ENCODE measurements at places on chromosomes 7 and 10.

- DNase-seq, result no peak
Observed at GRCh38 chr10:69439350-69439739, 11.9 kb upstream of the TSPAN15 start.

GRCh38 chr10:30995081-30995770 is 36.4 kb downstream of the ZNF438 start:
- DNase-seq, result no peak

DNA sequence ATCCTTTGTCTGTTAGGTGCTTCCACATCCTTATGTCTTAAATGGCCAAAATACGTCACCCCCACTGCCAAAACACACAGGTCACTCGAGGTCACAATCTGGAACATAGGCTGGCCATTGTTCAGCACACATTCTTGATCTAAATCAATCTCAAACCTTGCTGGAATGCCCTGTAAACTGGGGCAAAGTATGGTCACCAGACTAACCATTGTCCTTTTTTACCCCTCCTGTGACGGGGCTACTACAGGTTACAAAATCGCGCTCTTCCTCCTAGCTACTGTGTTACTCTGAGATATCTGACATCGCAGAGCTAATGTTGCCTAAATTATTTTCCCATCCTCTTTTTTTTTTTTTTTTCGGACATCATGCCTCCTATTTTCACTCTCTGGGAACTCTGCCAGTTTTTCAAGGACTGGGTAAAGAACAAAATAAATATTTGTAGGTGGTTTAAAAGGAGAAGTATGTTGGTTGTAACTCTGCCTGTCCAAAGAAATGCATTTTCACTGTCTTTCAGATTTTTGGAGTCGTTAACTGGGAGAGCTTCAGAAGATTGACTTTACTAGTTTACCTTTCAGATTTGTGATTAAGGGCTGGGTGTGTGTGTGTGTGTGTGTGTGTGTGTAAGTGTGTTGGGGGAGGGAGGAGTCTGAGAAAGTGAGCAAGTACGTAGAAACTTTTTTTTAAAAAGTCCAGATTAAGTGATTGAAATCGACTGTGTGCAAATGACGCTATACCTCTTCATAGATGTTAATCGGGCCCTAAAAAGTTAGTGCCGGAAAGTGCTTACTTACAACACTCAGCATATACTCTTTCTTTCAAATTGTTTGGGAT is 942 bp upstream of the KIAA1217 start:
- DNase-seq, result no peak

DNA sequence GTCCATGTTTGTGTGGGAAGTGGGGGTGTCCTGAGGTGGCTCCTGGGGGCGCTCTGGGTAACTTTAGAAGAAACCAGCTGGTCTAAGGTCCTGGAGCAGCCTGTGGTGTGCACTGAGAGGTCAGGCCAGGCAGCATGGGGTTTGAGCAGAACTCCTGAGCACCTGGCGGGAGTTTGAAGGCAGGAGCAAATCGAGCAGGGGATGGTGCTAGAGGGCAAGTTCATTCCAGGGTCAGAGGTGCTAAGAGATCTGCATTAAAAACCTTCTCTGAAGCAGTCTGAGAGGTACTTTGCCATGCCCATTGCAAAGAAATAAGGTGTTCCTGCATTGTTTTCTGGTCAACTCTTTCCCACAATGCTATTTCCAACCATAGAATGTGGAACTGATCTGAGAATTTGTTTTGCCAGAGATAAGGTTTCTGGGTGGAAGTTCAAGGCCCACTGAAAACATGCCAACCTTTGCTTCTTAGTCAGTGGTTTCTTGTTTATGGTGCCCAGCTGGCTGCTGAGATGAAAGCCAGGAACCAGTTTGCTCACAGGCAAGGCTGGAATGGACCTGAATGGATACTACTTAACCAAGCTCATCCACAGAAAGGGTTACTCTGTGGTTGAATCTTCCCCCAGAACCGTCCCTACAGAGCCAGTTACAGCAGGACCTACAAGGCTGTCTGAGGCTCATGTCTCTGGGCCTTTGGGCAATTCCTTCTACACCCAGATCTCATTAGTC is 136.3 kb upstream of the TMEM72 start:
- DNase-seq, result no peak

- no peak for DNase-seq
Observed at GRCh38 chr10:102106998-102107397, 13.2 kb downstream of the LDB1 start.

GRCh38 chr10:7230951-7231350 is 179.9 kb downstream of the SFMBT2 start:
- DNase-seq, result no peak

- DNase-seq, result no peak
Observed at GRCh38 chr7:45159296-45159695, 1.7 kb downstream of the RAMP3 start.

GRCh38 chr10:12946372-12946771 is 55.1 kb downstream of the CCDC3 start:
- no peak for DNase-seq

DNA sequence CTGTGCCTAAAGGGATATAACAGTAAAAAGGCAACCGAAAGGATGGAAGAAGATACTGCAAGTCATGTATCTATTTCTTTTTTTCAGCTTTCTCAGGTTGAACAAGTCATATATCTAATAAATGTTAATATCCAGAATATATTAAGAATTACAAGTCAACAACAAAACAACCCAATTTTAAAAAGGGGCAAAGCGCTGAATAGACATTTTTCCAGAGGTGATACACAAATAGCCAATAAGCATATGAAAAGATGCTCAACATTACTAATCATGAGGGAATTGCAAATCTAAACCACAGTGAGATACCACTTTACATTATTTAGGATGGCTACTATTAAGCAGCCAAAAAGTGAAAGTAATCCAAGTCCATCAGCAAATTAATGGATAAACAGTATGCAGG is 23.0 kb downstream of the DBF4 start:
- DNase-seq, result no peak

DNA sequence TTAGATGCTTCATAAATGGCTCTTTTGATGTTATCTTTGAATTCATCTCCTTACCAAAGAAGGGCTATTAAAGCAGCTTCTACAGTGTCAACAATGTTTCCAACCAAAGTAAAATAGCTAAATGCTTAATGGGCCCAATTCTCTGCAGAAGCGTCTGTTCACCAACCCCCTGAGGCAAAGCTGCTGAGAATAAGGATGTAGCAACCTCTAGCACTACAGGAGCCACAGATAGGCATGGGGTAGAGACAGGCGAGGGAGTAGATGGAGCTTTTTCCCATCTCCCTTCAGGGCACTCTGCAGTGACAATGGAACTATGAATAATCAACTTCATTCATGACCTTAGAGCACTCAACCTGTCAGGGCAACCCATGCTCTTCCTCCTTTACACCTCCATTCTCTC is 134.1 kb downstream of the FZD1 start:
- DNase-seq, result no peak

- DNase-seq, result no peak
Observed at GRCh38 chr7:14892961-14893360, 9.6 kb downstream of the DGKB start.

DNA sequence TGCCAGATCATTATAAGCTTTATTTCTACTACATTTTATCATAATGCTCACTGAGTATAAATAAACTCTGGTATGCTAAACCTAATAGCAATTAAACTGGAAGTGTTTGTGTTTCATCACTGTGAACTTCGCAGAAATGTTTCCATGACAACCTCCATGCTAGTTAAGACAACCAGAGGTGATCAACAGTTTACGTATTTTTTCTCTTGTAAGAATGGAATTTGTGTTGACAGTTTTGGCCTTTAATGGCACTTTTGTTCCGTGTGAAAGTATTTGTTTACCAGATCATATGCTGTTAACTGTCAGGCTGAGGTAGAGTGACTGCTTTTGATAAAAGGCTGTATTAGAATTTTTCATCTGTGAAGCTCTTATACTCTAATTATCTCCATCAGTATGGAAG is 212.1 kb upstream of the PPP1R3A start:
- no peak for DNase-seq

- DNase-seq, result no peak
Observed at GRCh38 chr7:76121044-76121443, 73.1 kb downstream of the MDH2 start.

GRCh38 chr7:107119376-107120105 is 49.3 kb upstream of the HBP1 start:
- no peak for DNase-seq

DNA sequence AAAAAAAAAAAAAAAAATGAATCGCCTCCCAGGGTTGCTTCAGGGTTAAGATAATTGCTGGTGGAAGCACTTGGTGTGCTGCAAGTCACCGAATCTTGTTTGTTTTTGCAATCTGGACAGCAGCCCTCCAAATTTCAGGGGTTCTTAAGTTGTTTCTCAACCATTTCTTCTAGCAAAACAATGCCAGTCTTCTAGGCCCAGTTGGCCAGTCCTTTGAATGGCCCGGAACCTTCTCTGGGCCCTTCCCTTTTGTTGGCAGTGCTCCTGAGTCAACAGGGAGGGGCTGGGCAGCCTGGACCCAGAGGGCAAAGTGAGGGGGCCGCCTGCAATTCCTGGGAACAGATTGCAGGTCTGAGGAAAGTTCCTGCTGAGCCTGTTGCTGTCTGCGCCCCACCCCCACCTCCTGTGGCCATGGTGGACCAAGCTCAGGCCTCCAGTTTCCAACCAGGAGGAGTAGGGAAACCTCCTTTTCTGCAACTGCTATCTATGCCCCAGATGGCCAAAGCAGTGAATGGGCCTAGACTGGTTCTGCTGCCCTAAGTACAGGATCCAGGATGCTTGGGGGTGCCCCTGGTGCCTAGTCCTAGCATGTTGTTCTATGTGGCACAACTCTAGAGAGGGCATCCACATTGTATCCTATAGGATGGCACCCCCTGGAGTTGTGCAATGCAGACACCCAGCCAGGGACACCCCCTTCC is 31.4 kb upstream of the PDCD4 start:
- DNase-seq, result no peak

GRCh38 chr7:70728872-70729552 is 402.9 kb upstream of the GALNT17 start:
- DNase-seq, result no peak

DNA sequence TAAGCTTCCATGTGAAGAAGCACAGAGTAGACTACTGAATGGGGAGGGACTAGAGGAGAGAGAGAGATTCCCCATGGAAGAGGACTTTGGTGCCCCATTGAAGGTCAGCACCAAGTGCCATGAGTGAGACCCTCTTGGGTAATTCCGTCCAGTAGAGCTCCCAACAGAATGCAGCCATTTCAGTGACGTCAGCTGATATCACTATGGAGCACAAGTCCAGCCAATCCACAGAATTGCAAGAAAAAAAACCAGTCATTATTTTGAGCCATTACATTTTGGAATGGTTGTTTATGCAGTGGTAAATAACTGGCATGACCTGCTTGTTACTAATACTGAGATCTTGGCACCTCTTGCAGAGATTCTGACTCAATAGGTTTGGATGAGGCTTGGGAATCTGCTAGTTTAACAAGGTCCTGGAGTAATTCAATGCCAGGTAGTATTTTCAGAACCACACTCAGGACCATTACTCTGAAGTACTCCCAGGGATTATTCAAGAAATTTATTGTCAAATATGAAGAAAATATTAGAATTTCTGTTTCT is 52.6 kb upstream of the SP8 start:
- DNase-seq, result no peak

- no peak for DNase-seq
Observed at GRCh38 chr7:75836798-75837197, 23.2 kb upstream of the CCL24 start.

All from NCI-H1417 treated with DMSO at 0.1 percent for 48 hours (cell line).